ENCODE measurements at places on chromosomes 13 and 19.

GRCh38 chr19:54030895-54031586 is 32.7 kb downstream of the VSTM1 start:
- no peak for DNase-seq

- no peak for DNase-seq
Measured at GRCh38 chr13:107360010-107360409, 792.1 kb upstream of the ARGLU1 start.

DNA sequence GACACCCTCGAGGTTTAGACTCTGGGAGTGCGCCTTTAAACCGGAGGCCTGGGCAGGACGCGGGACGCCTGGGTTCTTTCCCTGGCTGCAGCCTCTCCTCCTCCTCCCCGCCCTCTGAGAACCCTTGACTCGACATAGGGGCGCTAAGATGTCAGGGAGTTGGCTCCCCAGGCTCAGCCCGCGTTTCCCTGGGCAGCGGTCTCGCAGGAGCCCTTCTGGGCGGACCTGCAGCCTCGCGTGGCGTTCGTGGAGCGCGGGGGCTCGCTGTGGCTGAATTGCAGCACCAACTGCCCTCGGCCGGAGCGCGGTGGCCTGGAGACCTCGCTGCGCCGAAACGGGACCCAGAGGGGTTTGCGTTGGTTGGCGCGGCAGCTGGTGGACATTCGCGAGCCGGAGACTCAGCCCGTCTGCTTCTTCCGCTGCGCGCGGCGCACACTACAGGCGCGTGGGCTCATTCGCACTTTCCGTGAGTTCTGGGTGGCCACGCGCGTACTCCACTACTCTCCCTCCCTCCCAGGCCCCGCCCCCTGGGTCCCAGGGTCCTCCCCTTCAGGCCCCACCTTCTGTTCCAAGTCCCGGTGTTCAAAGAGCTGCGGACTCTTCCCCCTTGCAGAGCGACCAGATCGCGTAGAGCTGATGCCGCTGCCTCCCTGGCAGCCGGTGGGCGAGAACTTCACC is 1.3 kb downstream of the ICAM5 start:
- no peak for DNase-seq

DNA sequence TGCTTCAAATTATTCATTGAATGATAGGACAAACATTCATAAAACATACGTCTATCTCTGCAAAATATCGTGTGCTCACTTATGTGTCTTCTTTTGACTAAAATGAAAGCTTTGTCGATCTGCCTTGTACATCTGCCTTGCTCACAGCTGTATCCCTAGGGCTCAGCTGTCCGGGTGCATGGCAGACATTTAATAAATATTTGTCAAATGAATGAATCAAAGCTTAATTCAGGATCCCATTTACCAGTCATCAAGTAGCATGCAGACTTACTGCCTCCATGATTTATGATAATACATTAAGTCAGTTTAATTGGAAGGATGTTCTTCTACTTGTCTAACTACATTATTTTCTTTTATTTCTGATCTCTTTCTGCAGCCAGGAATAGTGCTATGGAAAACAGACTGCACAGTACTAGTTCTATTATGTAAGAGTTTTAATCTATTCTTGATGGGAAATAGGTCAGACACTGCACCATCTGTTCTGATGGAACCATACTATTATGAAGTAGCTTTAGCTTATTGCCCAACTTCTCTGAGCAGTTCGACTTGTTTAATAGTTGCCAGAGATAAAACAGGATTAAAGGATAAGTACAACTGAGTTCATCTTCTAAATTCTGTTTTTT is 13.2 kb downstream of the SLC46A3 start:
- no peak for DNase-seq

GRCh38 chr19:33396701-33397535 is 23.4 kb downstream of the CEBPG start:
- no peak for DNase-seq

Data from stimulated activated CD4-positive, alpha-beta T cell treated with anti-CD3 and anti-CD28 coated beads, TNF-alpha, amount 100 ng/mL, for 1 hour (primary cell).